ENCODE measurements at places on chromosomes 16 and 17.

DNA sequence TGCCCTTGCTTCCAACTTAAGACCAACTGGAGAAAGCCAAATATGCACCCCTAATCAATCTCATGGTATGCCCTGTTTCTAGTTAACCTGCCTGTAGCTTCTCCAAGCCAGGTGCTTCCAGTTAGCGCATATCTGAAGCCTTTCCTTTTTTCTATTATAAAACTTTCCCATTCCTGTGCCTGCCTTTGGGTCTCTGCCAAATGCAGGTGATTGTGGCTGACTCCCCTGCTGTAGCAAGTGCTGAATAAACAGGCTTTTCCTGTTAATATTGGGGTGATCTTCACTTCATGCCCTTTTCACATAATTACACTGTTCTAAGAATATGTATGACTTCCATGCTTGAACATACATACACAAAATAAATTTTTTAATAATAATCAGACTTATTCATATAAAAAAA, 207.4 kb downstream of the TANC2 start:
- no peak for DNase-seq

GRCh38 chr17:14545156-14545906, 244.4 kb downstream of the HS3ST3B1 start:
- no peak for DNase-seq

GRCh38 chr16:19106625-19107020, 7.1 kb upstream of the ITPRIPL2 start:
- no peak for DNase-seq

GRCh38 chr17:66965801-66966262, 1.3 kb downstream of the CACNG4 start:
- DNase-seq = no peak

- DNase-seq = no peak
These were observed 129 bp downstream of the IRX5 start for GRCh38 chr16:54930869-54931119.

DNA sequence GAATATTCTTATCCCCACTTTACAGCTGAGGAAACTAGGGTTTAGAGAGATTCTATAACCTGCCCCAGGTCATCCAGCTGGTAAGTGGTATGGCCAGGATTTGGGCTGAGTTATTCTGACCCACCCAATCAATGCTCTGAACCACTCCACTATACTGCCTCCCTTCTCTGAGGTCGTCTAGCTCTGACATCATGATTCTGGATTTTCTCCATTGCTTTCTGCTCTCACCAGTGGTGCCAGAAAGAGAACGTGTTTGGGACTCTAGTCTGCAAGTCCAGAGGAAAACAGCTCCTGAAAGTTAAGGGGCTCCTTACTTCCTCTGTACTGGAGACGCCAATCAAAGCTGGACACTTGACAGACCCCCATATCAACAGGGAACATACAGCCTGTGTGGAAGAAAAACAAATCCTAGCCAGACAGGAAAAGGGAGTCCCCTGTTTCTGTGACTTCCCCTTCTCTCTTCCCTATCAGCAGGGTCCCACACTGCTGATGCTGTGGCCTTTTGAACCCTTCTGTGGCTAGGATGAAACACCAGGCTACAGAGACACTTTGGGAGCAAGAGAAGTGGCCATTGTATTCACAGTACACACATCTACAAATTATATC, 6.0 kb upstream of the EZH1 start:
- DNase-seq = no peak

- no peak for DNase-seq
These were observed 1.7 kb downstream of the TBKBP1 start for GRCh38 chr17:47695429-47696376.

- no peak for DNase-seq
These were observed 68.3 kb downstream of the KANSL1 start for GRCh38 chr17:46124695-46125592.

GRCh38 chr17:40528692-40529417, 27.4 kb upstream of the TNS4 start:
- no peak for DNase-seq

- no peak for DNase-seq
These were observed 160.2 kb downstream of the TOX3 start for GRCh38 chr16:52386694-52387093.

- DNase-seq = no peak
These were observed 169.7 kb upstream of the ZFHX3 start for GRCh38 chr16:73217654-73218053.

GRCh38 chr16:54620197-54620596, 310.5 kb upstream of the IRX5 start:
- DNase-seq = no peak

DNA sequence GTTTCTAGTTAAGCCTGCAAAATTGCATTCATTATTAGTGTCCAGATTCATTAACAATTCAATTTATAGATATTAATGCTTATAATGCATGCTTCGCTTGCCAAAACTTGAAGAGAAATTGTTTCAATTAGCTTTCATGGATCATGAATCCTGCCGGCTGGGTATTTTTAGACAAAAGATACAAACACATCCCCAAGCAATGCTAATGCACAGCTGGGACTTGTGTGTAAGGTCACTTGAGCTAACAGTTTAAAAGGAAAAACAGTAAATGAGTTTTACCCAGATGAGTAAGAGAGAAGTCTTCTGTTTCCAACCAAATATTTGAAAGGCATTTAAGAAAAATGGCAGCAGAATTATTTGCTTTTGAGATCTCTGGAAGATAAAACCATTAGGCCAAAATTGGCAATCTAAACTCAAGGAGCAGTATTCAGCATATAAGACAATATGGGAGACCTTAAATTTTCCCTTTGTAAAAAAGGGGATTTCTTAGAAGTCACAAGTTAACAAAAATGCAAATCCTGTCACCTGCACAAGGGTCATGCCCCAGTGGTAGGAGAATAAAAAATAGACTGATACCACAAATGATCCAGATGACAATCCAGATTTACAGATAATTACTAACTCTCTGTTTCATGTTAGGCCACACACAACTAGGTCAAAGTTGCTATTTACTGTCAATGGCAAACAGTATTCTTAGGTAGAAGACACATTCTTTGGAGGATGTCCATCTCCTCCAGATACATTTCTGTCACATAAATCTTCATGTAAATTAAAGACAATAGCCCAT, 418.4 kb upstream of the PMFBP1 start:
- no peak for DNase-seq

DNA sequence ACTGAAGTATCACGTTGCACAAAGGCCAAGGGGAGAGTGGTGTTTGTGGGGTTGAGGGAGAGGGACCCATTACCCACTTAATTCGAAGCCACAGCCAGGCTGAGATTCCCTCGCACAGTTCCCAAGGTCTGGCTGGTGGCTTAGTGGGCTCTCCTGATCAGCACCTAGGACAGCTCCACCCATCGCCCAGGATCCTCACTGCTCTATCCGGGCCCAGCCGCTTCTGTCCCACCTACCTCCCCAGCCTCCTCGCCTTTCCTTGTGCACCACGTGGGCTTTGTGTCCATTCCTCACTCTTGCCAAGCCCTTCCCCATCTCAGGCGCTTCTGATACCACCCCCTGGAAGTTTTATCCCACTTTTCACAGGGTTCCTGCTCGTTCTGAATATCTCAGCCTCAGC, 163.5 kb downstream of the CCT6B start:
- no peak for DNase-seq

Data from stimulated activated CD8-positive, alpha-beta memory T cell treated with anti-CD3 and anti-CD28 coated beads, Interleukin-15, amount 100 ng/mL, for 4 hours (primary cell).